ENCODE measurements at places on chromosomes 6 and 20.

DNA sequence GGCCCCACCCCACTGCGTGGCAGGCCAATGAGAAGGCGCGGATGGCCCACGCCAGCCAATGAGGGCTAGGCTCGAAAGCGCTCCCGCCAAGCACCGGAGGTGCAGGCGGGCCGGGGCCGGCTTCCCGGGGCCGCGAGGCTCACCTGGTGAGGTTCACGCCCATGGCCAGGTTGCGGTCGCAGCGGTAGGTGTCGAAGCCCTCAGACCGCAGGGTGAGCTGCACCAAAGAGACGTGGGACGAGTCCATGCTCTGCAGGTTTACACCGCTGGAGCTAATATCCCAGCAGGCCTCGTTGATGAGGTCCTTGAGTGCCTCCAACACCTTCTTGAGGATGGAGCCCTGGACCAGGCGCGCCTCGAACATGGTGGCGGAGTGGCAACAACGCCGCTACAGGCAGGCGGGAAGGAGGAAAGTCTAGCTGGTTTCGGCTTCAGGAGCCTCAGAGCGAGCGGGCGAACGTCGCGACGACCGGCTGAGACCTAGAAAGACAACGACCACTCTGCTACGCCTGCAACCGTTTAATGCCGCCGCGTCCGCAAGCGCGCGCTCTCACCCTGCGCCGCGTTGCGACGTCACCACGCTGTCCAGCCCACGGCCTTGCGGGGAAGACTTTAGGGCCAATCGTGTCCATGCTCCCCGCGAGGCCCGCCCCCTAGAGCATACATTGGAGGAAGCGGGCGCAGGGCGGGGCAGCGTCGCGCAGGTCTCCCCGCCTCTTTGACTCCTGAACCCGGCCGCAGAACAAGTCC lies at the start of gene PCNA:
Gene PCNA, minus strand, starts transcription at position 524 of the 750 bp plus-strand sequence. Its CDS starts 160 bp downstream, at position 364.
- H3K4me3 ChIP-seq = peak within 1 kb of the TSS; percentile 71
- peak within 1 kb of the TSS; percentile 73 for H3K27ac ChIP-seq
- DNase-seq = peak; percentile 95
- peaks cover 2% of the 10 kb centered on the region for H3K36me3 ChIP-seq

GRCh38 chr20:44157061-44157460 lies 29.9 kb downstream of the JPH2 start:
- no peak overlapping the region for H3K27ac ChIP-seq
- DNase-seq = no peak
- no peaks in the 10 kb centered on the region for H3K36me3 ChIP-seq
- H3K4me1 ChIP-seq = peaks cover 12% of the 10 kb centered on the region
- H3K4me3 ChIP-seq = no peak overlapping the region

DNA sequence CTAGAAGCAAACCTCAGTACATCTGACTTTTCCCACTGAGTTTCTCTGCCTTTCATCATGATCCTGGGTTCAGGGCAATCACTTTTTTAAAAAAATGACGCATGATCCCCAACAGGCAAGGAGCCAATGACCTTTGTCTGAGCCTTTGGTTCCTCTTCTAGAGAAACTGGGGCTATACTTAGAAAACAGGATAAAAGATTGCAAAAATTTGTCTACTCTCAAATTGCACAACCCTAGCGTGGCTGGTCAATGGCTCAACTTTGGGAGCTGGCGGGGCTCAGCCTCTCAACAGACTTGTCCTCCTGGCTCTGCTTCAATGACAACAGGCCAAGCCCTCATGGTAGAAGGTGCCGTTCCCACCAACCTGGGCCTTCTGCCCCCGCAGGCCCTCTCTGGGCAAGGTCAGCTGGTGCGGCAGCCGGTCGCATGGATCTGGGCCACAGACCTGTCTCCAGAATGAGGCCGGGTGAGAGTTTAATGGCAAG lies 48.7 kb downstream of the PDYN start:
- DNase-seq = no peak
- peaks cover 54% of the 10 kb centered on the region for H3K27me3 ChIP-seq
- H3K27ac ChIP-seq = no peak overlapping the region
- H3K4me3 ChIP-seq = no peak overlapping the region

DNA sequence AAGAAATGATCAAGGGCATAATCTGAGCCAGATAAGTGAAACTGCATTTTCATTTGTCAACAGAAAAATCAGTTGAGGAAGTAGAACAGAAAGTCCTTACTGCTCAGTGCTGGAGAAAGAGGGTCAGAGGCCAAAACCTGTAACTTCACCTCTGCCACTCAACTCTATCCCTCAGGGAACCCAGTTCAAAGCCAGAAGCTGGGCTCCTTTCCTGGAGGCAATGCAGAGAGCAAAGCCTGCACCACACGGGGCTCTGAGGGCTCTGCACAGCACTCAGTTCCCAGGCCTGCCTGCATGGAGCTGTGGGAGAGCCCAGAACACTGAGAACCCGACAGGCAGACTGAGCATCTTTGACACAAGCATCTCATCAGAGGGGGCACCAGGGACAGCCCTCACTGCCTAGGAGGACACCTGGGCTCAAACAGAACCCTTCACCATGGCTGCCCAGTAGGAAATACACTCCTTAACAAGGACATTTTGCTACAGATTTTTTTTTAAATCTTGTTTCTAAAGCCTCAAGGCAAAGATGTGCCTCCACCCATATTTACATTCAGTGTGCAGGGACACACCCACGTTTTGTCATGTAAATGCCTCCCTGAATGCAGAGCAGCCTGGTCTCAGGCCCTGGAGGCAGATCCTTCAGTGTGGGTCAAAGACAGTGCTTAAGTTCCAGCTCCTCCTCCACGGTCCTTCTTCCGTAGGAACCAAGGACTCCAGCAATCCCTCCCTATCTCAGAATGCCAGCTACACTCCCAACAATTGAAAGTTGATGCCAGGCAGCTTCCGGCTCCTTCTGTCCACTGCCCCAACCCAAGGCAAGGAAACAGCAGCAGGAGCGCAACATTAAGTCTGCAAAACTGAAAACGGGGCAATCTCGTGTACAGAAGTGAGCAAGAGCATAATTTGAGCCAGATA lies 6.6 kb downstream of the RNASET2 start:
- H3K4me3 ChIP-seq = no peak overlapping the region
- peaks cover 67% of the 10 kb centered on the region for H3K4me1 ChIP-seq
- peaks cover 4% of the 10 kb centered on the region for H3K36me3 ChIP-seq
- no peaks in the 10 kb centered on the region for H3K27me3 ChIP-seq

- no peaks in the 10 kb centered on the region for H3K27me3 ChIP-seq
- no peaks in the 10 kb centered on the region for H3K4me1 ChIP-seq
- H3K27ac ChIP-seq = no peak overlapping the region
Observed at GRCh38 chr20:36815454-36816091, 42.0 kb upstream of the DSN1 start.

- no peak overlapping the region for H3K27ac ChIP-seq
- no peaks in the 10 kb centered on the region for H3K36me3 ChIP-seq
- H3K4me1 ChIP-seq = no peaks in the 10 kb centered on the region
Observed at GRCh38 chr20:8094415-8094818, 37.6 kb upstream of the PLCB1 start.

DNA sequence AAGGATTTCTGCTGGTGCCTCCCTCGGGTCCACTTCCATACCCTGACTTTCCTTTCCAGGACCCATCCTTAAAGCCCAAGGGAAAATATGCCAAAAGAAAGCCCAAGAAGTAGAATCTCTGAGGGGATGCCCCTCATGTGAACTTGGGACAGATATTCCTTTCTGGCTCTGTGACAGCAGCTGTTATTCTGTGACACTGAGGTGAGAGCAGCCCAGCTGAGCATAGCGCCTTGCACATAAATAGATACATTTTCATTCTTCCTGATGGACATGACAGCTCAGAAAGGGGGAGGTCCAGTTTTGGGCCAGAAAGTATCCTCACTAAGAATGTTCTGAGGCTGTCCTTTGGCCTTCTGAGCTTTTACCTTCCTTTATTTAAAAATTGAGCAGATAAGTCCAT lies 353.2 kb downstream of the SAMD5 start:
- no peak for DNase-seq
- H3K4me3 ChIP-seq = no peak overlapping the region
- H3K4me1 ChIP-seq = no peaks in the 10 kb centered on the region
- H3K36me3 ChIP-seq = no peaks in the 10 kb centered on the region
- no peak overlapping the region for H3K27ac ChIP-seq
- H3K27me3 ChIP-seq = no peaks in the 10 kb centered on the region

GRCh38 chr20:11453430-11453829 lies 464.3 kb upstream of the BTBD3 start:
- no peaks in the 10 kb centered on the region for H3K36me3 ChIP-seq
- H3K4me3 ChIP-seq = no peak overlapping the region
- H3K27me3 ChIP-seq = no peaks in the 10 kb centered on the region
- H3K27ac ChIP-seq = no peak overlapping the region
- DNase-seq = no peak

GRCh38 chr6:73984571-73985210 lies 288.7 kb downstream of the CD109 start:
- no peaks in the 10 kb centered on the region for H3K27me3 ChIP-seq
- H3K4me1 ChIP-seq = no peaks in the 10 kb centered on the region
- no peaks in the 10 kb centered on the region for H3K36me3 ChIP-seq
- no peak for DNase-seq
- no peak overlapping the region for H3K4me3 ChIP-seq

GRCh38 chr6:130587778-130588520 lies 222.1 kb downstream of the TMEM200A start:
- no peak overlapping the region for H3K4me3 ChIP-seq
- H3K27ac ChIP-seq = no peak overlapping the region
- no peaks in the 10 kb centered on the region for H3K36me3 ChIP-seq
- no peaks in the 10 kb centered on the region for H3K4me1 ChIP-seq

GRCh38 chr6:143964674-143965081 lies 43.4 kb downstream of the PLAGL1 start:
- H3K27me3 ChIP-seq = no peaks in the 10 kb centered on the region
- no peak overlapping the region for H3K4me3 ChIP-seq
- no peak overlapping the region for H3K27ac ChIP-seq
- DNase-seq = no peak
- H3K36me3 ChIP-seq = no peaks in the 10 kb centered on the region
- H3K4me1 ChIP-seq = no peaks in the 10 kb centered on the region

GRCh38 chr6:156113631-156114030 lies 658.0 kb upstream of the NOX3 start:
- H3K4me1 ChIP-seq = no peaks in the 10 kb centered on the region
- H3K27ac ChIP-seq = no peak overlapping the region
- no peak overlapping the region for H3K4me3 ChIP-seq
- H3K27me3 ChIP-seq = no peaks in the 10 kb centered on the region

- no peak for DNase-seq
- H3K27me3 ChIP-seq = no peaks in the 10 kb centered on the region
- no peaks in the 10 kb centered on the region for H3K36me3 ChIP-seq
- no peak overlapping the region for H3K27ac ChIP-seq
Observed at GRCh38 chr20:35101620-35102019, 9.0 kb upstream of the TRPC4AP start.

- DNase-seq = peak; percentile 21
- H3K4me1 ChIP-seq = peaks cover 41% of the 10 kb centered on the region
- no peaks in the 10 kb centered on the region for H3K27me3 ChIP-seq
- H3K36me3 ChIP-seq = no peaks in the 10 kb centered on the region
Observed at GRCh38 chr6:151389618-151390275, 1.6 kb downstream of the ZBTB2 start.

GRCh38 chr6:81753711-81754577 lies 1.5 kb upstream of the TENT5A start:
- DNase-seq = peak; percentile 82
- no peaks in the 10 kb centered on the region for H3K27me3 ChIP-seq
- peak overlapping the region; percentile 85 for H3K27ac ChIP-seq

DNA sequence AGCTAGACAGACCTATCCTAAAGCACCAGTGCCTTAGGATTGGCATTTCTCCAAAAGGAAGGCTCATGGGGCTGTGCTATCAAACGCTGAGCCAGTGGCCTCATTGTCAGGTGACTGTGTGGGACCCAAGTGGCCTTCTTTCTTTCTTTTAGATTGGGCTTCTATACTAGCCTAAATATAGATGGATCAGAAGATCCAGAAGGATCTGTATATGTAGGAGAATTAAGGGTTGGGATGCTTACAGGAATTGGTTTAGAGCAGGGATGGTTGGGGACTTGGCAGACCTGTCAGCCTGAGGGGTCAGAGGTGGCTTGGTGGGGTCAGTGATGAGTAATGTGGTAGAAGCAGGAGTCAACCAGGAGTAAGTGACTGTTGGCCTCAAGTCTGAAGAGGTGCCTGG lies 14.8 kb downstream of the ABT1 start:
- DNase-seq = no peak
- no peak overlapping the region for H3K27ac ChIP-seq
- H3K4me1 ChIP-seq = peaks cover 17% of the 10 kb centered on the region
- H3K4me3 ChIP-seq = no peak overlapping the region

DNA sequence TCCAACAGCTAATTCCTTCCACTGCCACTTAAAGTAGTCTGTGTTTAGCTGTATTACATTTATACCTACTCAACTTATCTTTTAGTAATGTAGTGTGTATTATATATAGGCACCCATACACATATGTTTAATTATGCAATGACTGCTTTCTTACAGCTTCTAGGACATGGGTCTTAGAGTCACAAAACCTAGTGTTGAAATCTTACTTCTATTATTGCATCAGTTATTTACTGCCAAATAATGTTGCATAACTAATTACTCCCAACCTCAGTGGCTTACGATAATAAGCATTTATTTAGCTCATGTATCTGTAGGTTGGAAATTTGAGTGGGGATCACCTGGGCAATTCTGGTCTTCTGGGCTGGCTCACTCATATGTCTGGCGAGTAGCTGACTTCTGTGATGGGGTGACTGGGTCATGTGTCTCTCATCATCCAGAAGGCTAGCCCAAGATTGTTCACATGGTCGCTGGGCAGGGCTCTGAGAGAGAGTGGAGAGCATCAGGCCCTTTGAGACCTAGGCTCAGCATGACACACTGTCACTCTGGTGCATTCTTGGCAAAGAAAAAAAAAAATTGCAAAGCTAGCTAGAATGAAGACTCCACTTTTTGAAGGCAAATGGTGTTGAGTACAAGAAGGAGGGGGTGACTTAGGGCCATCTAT lies 187.0 kb downstream of the PLCB1 start:
- DNase-seq = no peak
- H3K36me3 ChIP-seq = no peaks in the 10 kb centered on the region
- H3K4me3 ChIP-seq = no peak overlapping the region
- no peaks in the 10 kb centered on the region for H3K4me1 ChIP-seq
- H3K27me3 ChIP-seq = no peaks in the 10 kb centered on the region

- no peak for DNase-seq
- no peak overlapping the region for H3K27ac ChIP-seq
- H3K36me3 ChIP-seq = no peaks in the 10 kb centered on the region
- peaks cover 4% of the 10 kb centered on the region for H3K4me1 ChIP-seq
- H3K4me3 ChIP-seq = no peak overlapping the region
- no peaks in the 10 kb centered on the region for H3K27me3 ChIP-seq
Observed at GRCh38 chr6:14934013-14934412, 311.9 kb upstream of the JARID2 start.

DNA sequence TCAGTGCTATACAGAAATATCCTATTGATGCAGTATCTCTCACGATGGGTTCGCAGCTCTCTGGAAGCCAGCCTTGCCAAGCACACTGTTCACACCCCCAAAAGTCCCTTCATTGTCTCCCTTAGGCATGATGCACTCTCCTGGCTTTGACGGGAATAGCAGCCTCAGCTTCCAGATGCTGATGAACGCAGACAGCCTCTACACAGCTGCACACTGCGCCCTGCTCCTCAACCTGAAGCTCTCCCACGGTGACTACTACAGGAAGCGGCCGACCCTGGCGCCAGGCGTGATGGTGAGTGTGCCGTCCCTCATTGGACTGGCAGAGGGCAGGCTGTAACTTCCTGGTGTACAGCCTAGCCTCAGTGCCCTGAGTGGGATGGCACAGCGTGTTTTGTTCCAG lies 60.0 kb upstream of the PBOV1 start:
- H3K27ac ChIP-seq = no peak overlapping the region
- H3K36me3 ChIP-seq = no peaks in the 10 kb centered on the region
- H3K27me3 ChIP-seq = no peaks in the 10 kb centered on the region
- DNase-seq = no peak

Data from T-cell (primary cell).